ENCODE measurements at places on chromosomes 1 and 21. TPM values are rescaled to one million over a fixed set of nuclear protein-coding genes. Genes with fewer than 3 reads are reported as not detected.

TACSTD2 gene
- total RNA-seq: not detected

SHISA4 gene
- 12.1 TPM for total RNA-seq

- DNase-seq: no peak
Observed at GRCh38 chr1:37432716-37433115, 41.7 kb upstream of the ZC3H12A start.

DNA sequence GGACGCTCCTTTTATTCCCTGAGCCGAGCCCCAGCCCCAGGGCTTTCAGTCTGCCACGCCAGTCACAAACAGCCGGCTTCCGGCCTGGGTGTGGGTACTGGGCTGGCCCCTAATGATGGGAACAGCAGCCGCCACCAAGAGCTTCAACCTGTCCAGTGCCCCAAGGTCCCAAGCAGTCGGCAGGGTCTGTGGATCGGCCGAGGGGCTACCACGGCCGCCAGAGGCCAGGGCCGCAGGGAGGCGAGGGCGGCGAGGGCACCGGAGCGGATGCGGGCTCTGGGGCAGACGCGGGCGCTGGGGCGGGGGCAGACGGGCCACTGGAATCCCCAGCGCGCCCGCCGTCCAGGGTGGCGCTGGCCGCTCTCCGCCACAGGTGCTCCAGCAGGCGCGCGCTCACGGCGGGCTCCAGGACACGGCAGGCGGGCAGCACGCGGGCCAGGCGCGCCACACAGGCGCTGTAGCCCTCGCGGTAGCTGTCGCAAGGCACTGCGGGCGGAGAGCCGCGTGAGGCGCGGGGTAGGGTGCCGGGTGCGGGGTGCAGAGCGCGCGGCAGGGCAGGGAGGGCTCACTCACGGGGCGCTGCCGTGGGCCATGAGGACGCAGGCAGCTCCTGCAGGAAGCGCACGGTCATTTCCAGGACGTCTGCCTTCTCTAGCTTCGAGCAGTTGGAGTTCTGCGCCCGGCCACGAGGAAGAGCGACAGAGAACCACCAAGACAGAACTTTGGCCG lies 887 bp downstream of the HES2 start:
- DNase-seq: no peak

GRCh38 chr1:18940303-18941020 lies 16.0 kb downstream of the IFFO2 start:
- no peak for DNase-seq

PPM1J gene
- total RNA-seq: 0.69 TPM

PDZK1 gene
- total RNA-seq: not detected

DNA sequence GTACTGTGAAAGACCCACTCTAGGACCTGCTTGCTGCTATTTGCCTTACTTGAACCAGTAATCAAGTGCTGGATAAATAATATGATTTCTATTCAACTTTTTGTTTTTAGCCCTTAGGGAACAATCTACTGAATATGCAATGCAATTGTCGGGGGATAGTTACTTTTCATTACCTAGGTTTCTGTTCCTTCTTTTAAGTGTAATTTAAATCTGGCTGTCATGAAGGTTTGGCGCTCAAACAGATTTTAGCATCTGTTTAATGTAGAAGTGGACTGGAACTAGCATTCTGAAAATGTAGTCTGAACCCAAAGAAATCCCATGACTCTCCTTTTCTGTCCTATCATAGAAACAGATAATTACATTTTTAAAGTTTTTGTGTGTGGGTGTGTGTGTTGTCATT lies 4.8 kb downstream of the MGST3 start:
- DNase-seq: no peak

ATP8B2 gene
- total RNA-seq: 14.5 TPM

RPE65 gene
- total RNA-seq: 5.0 TPM

ALX3 gene
- total RNA-seq: not detected

GRCh38 chr21:16193496-16194094 lies 463.8 kb downstream of the USP25 start:
- no peak for DNase-seq

- DNase-seq: no peak
Observed at GRCh38 chr1:204520834-204521709, 4.9 kb downstream of the MDM4 start.

POU3F1 gene
- not detected for total RNA-seq

All from NCI-H460 (cell line).